ENCODE measurements at places on chromosomes 5 and 9.

DNA sequence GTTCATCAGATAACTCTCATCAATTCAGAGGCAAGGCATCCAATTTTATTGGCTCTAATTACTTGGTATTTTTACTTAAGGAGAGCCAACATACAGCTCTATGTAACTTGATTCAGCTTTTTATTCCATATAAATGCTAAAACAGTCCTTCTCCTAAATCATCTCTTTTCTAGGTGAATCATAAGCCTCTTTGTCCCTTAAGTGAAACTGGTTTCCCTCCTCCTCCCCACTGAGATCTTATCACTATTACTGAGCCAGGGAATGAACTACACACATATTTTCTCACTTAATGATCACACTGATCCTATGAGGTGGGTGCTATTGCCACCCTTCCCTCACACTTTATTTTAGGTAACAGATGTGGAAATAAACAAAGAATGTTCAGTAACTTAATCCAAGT lies 1143.8 kb downstream of the MAT2B start:
- DNase-seq, result no peak

DNA sequence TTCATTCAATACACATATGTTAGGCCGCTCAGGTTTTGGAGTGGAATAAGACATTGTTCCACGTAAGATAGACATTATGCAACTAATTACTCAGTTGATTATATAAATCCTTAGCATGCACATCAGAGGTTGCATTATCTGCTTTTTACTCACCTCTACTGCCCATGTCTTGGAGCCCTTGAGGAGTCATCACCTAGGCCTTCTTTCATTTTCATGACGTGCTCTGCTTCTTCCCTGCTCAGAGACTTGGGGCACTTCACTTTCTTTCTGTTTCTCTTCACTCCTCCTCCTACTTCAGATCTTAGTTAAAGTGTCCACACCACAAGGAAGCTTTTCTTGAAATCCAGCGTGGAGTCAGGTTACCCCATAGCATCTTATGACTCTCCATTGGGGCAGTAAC lies 241.1 kb downstream of the TLR4 start:
- no peak for DNase-seq

GRCh38 chr5:56147106-56147505 lies 86.0 kb downstream of the ANKRD55 start:
- no peak for DNase-seq

DNA sequence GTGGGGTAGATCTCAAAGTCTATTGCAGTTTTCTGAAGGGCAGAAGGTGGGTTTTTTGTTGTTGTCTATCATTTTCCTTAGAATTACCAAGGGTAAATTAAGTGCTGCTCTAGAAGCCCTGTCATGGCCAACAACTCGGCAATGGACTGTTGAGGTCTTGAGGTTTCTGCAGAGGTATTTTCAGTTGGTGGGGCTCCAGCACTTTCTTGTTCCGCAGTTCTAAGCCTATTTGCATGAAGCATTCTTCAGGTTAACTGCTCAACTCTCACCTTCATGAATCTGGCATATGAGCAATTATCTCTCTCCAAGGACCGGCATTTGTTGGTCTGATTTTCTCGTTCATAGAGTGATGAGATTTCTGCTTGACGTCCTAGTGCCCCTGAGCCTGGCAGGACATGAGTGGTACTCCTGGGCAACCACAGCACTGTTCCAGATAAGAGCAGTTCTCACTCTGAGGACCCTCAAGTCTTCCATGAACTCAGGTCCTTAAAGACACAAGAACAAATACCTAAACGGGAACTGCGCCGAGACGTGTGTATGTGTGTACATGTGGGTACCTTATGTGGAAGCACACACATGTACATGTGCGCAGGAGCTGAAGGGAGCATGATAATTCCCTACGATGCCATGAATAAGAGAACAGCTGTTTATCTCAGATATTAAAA lies 544.5 kb downstream of the CSNK1G3 start:
- DNase-seq, result no peak

- no peak for DNase-seq
Observed at GRCh38 chr5:159817262-159818029, 98.8 kb upstream of the ADRA1B start.

DNA sequence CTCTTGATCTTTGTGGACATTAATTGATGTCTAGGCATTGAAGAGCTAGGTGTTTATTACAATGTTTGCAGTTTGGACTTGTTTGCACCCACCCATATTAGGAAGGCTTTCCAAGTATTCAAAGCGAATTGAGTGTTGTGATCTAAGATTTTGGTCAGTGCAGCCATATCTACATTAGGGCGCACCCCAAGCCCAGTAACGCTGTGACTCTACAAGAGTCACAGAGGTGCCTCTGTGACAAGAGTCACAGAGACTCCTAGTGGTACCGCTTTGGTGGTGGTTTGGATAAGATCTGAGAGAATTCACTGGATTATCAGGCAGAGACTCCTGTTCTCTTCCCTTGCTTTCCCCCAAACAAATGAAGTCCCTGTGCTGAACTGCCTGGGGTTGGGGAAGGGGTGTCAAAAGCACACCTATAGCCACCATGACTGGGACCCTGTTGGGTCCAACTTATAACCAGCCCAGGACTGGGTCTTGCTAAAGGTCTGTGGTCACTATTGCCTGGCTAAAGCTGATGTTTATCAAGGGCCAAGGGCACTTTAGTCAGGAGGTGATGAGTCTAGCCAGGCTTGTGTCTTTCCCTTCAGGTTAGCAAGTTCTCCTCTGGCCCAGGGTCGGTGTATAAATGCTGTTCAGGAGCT lies 114.1 kb upstream of the RIOK2 start:
- DNase-seq, result no peak

- no peak for DNase-seq
Observed at GRCh38 chr9:137251194-137251461, at the start of gene STPG3. STPG3 (plus strand) TSS chr9:137251286; CDS start chr9:137251287, 1 bp downstream.

DNA sequence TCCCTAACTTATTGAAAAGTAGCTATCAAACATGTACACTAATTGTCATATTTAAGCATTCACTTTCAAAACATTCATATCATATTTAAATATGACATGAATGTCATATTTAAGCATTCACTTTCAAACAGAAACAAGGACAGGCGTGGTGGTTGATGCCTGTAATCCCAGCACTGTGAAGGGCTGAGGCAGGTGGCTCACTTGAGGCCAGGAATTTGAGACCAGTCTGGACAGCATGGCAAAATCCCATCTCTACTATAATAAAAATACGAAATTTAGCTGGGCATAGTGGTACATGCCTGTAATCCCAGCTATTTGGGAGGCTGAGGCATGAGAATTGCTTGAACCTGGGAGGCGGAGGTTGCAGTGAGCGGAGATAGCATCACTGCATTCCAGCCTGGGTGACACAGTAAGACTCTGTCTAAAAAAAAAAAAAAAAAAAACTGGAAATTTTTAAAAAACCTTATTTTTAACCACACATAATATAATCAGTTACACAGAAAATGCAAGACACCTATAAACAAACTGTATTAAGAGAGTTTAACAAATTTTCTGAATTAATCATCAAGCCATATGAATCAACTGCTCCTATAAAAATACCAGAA lies 88.1 kb downstream of the LPAR1 start:
- DNase-seq, result no peak

GRCh38 chr5:103255691-103256090 lies 2.9 kb upstream of the MACIR start:
- DNase-seq, result no peak

DNA sequence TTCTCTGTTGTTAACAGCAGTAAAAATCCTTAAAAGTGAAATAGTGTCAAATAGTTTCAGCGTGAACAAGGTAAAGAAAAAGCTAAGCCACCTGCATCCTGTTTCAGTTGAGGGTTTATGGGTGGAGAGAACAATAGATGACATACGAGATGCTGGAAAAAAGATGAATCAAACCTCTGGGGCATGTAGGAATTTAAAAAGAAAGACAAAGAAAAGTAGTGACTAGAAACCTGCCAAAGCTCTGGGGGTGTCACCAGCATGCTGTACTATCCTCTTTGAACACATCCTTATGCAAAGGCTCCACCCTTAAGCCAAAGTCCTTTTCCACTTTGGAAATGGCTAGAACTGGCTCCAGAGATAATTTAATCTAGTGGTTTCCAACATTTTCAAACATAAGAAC lies 22.2 kb downstream of the SCAI start:
- DNase-seq, result no peak

GRCh38 chr9:83067579-83067978 lies 4.6 kb upstream of the RASEF start:
- no peak for DNase-seq

- peak; percentile 83 for DNase-seq
Observed at GRCh38 chr5:132437604-132438266, 52.8 kb downstream of the IRF1 start.

DNA sequence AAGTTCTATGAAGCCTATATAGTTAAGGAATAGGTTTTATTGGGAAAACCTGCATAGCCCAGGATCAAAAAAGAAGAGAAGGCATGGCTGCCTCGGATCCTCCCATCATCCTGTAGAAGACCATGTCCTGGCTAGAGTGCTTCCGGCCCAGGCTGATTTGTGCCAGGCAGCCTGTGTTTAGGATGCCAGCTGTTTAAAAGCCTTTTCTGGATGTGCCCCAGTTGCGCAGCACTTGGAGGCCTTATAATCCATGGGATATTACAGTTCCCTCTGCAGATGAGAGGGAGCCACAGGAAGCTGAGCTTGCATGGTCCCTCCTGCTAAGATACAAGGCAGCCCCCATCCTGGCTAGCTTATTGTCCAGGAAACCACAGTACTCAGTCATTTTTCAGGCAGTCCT lies 97.9 kb downstream of the CHSY3 start:
- no peak for DNase-seq

- no peak for DNase-seq
Observed at GRCh38 chr5:134142806-134143205, 28.3 kb downstream of the TCF7 start.

DNA sequence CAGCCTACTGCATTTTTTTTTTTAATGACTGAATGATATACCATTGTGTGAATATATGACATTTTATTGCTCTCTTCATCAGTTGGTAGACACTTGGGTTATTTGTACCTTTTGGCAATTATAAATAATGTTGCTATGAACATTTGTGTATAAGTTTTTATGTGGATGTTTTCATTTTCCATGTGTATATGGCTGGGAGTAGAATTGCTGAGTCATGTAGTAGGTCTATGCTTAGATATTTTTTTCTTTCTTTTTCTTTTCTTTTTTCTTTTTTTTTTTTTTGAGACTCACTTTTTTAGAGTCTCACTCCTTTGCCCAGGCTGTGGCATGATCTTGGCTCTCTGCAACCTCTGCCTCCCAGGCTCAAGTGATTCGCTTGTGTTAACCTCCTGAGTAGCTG lies 32.9 kb upstream of the FAM120AOS start:
- no peak for DNase-seq

DNA sequence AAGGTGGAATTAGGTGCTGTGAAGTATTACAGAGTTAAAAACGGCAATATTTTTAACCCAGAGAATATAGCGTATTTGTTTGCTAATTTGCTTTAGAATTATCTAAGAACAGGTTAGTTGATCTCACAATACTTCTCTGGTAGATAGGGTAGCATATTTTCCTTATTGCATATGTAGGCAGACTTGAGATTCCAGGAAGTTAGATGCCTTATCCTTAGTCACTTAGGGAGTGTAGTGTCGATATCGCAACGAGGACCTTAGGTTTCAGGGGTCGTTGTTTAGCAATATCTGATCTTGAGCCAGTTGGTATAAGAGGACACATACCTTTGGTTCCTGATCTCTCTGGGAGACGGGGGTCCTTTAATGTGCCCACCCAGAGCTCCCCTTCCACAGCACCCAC lies 28.5 kb upstream of the IL6ST start:
- no peak for DNase-seq

DNA sequence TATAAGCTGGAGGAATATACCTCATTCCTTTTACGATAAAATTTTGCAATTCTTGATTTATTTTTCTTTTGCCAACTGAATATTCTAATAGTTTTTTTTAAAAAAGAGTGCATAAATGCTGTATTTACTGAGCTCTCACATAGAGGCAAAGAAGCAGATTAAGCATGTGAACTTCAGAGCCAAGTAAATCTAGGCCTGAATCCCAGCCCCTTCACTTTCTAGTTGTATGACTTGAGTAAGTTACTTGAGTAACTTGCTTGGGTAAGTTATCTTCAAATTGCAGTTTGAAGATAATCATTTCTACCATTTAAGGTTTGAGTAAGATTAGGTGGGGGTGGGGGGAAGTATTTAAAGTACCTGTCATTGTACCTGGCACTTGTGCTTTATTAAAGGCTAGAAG lies 21.8 kb downstream of the LURAP1L start:
- no peak for DNase-seq

GRCh38 chr9:136620441-136621018 lies 42.2 kb upstream of the EGFL7 start:
- DNase-seq, result no peak

DNA sequence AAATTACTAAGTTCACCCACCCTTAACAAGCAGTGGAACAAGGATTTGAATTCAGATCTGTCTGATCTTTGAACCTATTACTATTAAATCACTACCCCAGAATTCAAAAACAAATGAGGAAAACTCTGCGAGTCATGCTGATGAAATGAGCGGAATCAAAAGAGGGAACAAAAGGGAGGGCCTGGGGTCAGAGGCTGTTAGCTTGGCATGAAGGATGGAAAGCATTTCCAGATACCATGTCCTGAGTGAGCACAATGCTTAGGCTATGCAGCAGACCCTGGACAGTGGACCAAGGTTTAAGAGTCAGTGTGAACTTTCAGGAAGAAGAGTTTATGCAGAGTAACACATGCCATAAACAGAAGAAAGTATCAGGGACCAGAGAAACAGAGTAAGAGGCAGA lies 30.5 kb downstream of the GRIA1 start:
- no peak for DNase-seq

DNA sequence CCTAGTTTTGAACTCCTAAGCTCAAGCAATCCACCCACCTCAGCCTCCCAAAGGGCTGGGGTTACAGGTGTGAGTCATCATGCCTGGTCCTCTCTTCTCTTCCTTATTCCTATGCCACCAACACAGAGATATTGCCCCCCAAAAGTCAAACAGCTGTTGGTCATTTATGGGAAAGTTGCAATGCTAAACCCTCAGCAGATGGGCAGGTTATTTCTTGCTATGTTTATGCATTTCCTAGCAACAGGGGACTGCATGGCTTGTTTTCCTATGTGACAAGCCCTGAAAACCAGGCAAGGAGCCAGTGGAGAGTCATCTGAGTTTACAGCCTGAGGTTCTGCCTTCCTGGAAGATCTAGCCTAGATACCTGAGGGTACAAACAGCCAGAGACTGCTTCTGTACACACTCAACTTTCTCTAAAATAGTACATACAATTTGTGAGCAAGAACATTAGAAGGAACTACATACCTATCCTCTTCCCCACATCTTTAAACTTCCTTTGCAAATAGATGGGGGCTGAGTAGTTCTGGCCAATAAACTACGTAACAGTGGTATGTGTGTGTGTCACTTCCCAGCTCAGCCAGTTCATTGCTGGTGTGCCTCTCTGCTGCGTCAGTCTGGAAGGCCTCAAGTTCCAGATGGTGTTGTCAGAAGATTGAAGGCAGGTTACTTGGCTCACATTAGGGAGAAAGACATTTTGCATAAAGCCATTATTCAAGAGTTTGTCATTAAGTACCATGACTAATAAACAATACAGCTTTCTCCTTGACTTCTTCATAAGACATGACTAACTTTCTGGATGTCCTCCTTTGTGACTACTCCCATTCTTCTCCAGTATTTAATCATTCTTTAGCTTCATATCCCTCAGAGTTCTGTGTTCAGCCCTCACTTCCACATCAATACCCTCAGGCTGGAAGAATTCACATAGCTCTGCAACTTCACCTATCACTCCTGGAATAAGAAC lies 65.3 kb downstream of the CSNK1A1 start:
- DNase-seq, result peak; percentile 100
